Putamen (tissue), 1 donor: ENCODE measurements at places on chromosomes 4 and X.

DNA sequence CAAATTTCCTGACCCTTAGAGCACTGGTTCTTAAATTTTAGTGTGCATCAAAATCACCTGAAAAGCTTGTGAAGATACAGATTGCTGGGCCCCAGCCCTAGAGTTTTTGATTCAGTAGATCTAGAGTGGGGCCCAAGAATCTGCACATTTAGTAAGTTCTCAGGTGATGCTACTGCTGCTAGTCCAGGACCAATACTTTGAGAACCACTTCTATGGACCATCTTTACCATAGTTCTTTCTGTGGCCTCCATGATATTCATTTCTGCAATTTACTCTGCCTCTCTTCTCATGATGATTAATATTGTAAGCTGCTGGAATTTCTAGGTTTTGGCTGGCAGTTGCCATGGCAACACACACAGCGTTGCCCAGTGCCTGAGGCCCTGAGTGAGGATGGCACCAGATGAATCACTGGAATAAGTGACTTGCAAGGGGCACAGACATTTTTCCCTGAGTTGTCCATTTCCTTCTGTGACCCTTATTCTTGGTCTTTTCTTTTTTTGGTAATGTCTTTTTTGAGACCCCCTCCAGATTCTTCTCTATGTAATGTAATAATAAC lies 83.6 kb downstream of the PPP1R2C start:
- no peak for DNase-seq

GRCh38 chr4:137309424-137309823 lies 222.9 kb downstream of the PCDH18 start:
- no peak for DNase-seq

GRCh38 chr4:159256037-159256436 lies 153.2 kb downstream of the RAPGEF2 start:
- DNase-seq = no peak

DNA sequence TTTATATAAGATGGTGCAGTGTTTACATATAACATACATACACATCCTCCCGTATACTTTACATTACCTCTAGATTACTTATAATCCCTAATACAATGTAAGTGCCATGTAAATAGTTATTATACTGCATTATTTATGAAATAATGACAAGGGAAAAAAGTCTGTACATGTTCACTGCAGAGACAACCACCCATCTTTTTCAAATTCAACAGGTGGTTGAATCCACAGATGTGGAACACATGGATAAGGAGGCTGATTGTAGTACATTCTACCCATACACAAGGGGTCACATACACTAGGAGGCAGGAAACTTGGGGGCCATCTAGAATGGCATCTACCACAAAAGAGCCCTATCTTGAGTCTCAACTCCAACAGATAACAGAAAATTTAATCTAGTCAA lies 3.4 kb upstream of the IDS start:
- no peak for DNase-seq

DNA sequence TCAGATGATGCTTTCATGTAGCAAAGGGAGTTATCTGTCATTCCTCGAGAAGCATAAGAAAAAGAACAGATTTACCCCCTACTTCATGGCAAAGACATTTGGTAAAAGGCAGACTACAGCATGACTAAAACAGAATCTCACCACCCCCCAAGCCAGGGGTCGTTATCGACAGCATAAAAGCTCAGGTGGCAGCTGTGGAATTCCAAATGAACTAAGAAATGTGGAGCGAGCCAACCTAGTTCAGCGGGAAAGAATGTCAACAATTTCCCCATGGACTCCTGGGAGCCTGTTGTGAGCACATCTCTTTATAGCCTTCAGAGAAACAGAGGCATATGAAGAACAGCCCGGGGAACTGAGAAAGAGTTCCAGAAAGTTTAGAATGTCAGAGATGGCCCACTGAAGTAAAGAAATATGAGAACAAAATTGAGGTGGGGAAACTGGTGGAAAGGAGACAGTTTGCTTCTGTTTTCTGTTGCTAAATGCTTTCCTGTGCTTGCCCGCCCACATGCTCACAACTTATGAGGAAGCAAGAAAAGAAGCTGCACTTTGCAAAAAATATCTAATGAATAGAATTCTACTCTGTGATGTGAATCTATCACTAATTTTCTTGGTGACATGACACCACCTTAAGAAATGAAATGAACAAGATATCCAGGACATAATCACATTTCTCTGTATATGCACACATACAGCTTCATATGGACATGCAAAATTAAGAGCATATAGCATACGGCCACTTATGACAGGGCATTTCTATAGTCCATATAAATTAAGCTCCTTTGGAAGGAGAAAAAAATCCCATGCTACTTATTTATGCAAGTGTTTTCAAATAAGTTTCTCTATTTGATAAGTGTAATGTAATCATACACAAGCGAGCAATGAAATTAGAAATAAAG lies 135.3 kb upstream of the MID1 start:
- no peak for DNase-seq

DNA sequence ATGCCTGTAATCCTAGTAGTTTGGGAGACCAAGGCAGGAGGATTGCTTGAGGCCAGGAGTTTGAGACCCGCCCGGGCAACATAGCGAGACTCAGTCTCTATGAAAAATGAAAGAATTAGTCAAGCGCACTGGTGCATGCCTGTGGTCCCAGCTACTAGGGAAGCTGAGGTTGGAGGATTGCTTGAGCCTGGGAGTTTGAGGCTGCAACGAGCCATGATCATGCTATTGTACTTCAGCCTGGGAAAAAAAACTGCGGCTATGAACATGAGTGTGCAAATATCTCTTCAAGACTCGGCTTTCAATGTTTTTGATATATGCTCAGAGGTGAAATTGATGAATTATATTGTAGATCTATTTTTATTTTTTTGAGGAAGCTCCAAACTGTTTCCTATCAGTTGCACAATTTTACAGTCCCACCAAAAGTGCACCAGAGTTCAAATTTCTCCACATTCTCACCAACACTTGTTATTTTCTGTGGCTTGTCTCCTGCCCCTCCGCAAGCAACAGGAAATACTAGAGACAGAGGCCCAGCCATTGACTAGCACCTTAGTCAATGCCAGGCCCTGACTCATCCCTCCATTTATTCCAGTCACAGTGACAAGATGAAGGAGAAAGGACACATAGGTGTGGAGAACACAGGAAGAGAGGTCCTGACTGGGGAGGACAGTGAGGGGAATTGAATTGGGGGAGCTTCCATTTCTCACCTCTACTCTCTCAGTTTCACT lies 33.1 kb upstream of the ZNF41 start:
- no peak for DNase-seq

- DNase-seq = no peak
Observed at GRCh38 chrX:40171513-40172400, 74.0 kb upstream of the BCOR start.

- no peak for DNase-seq
Observed at GRCh38 chr4:120526033-120526432, 396.5 kb downstream of the PRDM5 start.

DNA sequence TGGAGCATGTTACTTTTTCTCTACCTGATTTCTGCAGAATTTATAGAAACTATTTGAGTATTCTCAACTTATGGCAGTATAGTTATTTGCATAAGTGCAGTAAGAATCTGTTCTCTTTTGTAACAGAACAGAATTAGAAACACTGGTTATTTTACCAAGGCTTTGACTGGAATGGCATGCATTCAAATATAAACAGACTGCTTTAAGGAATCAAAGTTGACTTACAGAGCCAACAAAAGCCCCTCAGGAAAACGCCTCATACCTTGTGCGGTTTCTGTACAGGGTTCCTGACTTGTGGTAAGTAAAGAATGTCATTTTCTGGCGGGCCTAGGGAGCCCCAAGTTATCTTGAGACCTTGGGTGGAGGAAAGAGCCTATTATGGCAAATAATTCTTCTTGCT lies 97.1 kb downstream of the GPR143 start:
- no peak for DNase-seq

DNA sequence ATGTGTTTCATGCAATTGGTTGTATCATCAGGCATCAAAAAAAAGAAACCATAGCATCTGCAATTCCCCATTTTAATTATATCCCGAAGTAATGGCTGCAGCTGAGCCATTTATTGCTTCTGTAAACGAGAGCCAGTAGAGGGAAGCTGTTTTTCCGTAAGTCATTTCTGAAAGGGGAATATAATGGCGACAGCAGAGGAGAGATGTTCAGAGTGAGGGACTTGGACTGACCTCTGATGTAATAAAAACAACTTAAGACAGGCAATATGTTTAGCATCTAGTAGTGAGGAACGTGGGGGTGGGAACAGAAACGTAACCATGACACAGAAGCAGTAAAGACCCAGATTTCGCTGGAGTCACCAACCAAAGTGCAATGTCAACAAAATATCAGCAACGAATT lies 31.5 kb upstream of the NAA11 start:
- no peak for DNase-seq

- no peak for DNase-seq
Observed at GRCh38 chr4:132284910-132285426, 864.1 kb upstream of the PCDH10 start.

DNA sequence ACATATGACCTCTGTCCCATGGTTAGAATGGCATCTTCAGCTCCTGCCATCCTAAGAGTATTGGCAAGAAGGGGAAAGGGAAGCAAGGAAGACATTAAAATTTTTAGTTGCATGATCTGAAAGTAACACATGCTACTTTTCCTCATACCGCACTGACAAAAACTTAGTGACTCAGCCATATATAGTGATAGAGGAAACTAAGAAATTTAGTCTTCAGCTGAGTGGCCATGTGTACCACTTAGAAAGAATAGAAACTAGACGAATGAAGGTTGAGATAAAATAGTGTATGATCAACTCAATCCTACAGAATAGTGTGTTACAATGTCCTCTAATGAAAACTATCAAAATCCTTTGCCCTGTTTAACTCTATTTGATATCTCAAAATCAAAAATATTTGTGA lies 164.1 kb downstream of the PPP3CA start:
- no peak for DNase-seq

- DNase-seq = no peak
Observed at GRCh38 chr4:142913461-142914030, 67.4 kb upstream of the INPP4B start.

GRCh38 chrX:93932471-93933220 lies 258.6 kb downstream of the FAM133A start:
- DNase-seq = no peak

DNA sequence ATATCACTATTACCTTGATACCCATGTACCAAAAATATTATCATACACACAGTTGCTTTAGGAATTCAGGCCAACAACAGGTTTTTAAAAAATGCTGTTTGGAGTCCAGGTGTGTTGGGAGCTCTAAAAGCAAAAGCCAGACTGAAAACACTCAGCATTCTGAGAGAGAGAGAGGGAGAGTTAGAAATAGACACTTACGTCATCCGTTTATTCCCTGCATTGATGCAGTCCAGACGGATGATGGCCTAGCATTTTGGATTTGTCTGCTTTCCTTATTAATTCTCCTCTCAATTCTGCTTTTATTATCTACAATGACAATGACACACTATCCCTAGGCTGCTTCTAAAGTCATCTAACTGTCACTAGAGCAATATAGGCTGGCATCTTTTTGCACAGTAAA lies 358.3 kb upstream of the BOD1L1 start:
- no peak for DNase-seq

- no peak for DNase-seq
Observed at GRCh38 chr4:149794352-149794751, 21.3 kb downstream of the IQCM start.

GRCh38 chrX:118965395-118965794 lies 9.0 kb upstream of the LONRF3 start:
- no peak for DNase-seq

- no peak for DNase-seq
Observed at GRCh38 chrX:23840674-23841073, 57.7 kb downstream of the SAT1 start.

DNA sequence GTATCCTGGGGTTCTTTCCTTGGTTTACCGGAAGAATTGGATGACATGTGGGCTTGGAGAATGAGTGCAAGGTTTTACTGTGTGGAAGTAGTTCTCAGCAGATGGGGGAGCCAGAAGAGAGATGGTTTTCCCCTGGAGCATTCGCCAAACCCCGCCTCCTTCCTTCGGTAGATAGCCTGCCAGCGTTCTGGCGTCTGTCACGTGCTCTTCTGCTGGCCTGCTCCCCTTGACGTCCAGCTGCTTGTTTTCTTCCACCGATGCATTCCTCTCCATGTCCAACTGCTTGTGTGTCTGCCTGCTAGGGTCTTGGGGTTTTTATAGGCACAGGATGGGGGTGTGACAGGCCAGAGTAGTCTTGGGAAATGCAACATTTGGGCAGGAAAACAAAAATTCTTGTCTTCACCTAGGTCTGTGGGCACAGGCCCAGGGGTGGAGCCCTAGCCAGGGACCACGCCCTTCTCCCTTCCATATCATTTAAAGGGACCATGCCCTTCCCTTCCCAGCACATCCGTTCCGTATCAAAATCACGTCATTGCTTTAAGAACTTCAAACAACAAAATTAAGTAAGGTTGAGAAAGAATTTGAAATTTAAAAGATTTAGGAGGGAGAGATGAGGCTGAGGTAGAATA lies 538.7 kb upstream of the SMIM31 start:
- DNase-seq = no peak

GRCh38 chrX:31139961-31140360 lies 68.1 kb upstream of the FTHL17 start:
- DNase-seq = no peak

DNA sequence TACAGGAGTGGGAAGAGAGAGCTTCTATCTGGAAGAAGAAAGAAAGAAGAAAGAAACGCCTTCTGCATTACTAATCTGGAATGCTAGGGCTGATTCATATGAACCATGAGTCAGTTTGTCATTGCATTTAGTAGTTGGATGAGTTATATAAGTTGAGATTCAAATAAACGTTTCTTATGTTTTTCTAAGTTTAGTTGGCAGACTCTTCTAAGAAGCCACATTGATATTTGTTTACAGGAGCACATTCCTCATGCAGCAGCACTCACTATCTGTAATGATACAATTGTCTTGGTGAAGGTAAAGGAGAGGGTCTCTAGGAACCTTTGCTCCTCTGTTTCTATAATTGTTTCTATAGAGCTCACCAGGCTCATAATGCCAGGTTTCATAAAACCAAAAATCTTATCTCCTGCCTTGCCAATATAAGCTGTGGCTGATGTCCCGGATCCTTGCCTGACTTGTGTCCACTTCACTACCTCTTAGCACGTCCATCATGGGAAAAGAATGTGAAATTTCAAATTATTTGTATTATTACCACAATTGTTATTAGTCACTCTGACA lies 39.5 kb downstream of the HOPX start:
- DNase-seq = peak; percentile 43

DNA sequence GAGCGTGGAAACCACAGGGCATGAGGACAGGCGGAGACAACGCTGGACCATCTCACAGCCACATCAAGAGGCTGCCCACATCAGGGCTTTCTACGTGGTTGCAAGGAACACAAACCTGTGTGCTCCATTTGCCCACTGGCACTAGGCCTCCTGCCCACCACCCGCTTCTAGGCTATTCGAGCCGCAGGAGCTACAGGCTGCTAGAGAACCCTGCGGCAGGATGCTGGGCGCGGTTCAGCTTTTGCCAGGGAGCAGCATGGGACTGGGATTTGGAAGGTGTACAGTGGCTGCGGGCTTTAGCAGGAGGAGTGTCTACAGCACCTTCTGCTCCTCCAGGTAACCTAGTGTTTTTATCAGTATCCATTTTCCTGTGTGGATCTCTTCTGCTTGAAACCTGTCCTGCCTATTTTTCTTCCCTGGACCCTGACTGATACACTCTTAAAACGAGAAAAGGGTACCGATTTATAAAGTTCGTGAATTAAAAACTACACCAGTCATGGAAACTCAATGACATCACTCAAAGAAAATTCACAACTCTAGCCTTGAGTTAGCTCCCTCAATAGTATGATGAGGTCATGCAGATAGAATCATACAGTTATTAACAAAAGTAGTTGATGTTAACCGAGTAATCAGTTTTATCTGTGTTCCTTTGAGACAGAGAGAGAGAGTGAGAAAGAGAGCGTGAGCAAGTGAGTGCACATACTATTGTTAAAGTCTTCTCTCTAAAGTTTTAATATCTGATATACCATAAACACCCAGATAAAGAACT lies 12.8 kb downstream of the NOP14 start:
- no peak for DNase-seq
